ENCODE measurements at places on chromosomes 11 and 22.

- DNase-seq = no peak
Measured at GRCh38 chr11:89125298-89125697, 52.4 kb upstream of the TYR start.

DNA sequence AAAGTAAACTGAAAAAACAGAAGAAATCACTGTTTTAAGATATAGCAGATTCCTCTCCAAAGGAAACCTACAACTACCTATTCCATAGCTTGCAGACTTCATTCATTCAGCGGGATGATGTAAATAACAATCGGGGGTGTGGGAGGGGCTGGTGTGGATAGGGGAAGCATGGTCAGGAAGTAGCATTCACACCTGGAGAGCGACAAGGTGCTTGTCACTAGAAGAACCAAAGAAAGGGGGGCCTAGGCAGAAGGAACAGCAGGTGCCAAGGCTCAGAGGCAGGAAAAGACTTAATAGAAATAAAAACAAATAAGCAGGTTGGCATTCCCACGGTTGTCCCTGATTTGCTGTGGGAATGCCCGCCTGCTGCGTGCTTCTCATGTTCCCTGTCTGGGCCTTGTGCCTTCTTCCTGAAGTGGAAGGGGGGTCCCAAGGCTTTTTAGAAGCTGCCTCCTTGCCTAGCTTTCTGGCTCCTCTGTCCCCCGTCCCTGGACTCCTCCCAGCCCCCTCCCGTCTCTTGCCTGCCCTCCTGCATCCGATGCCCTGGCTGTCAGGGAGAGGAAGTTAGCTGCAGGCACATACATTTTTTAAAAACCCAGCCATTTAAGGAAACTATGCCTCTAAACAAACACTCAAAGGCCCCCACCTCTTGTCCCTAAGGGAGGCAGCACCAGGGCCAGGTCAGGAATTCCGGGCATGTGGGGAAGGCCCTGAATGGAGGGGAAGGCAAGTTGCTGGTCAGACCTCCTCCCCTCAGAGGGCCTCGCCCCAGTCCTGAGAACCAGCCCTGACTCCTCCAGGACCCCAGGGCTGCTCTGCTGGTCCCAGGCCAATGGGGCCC, 54.7 kb upstream of the PRDM11 start:
- no peak for DNase-seq

- DNase-seq = no peak
Measured at GRCh38 chr11:44018127-44018521, 29.7 kb upstream of the ACCSL start.

DNA sequence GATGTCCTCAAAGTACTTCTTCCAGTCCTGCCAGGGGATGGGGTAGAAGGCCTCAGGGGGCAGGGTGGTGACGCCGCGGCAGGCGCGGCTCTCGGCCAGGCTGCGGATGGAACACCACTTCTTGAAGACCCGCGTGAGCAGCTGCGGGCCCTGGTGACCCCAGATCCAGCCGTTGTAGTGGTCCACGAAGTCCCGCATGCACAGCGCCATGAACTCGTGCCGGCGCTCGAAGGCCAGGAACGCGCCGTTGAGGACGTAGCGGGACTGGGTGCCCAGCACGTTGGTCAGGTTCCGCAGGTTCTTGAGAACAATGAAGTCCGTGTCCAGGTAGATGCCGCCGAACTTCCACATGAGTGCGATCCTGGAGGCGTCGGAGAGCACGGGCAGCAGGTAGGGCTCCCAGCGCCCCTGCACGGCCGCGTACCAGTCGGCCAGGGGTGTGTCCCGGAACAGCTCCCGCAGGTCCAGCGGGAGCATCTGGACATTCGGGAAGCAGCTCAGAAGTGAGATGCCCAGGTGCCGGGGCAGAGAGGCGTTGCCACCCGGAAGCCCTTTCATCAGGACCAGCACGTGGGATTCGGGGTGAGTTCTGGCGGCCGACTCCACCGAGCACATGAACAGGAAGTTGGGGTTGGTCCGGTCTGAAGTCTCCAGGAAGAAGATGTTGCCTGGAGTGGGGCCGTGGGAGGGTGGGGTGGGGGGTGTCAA, 27.5 kb downstream of the A4GALT start:
- DNase-seq = no peak

GRCh38 chr11:89405629-89406028, 85.5 kb downstream of the NOX4 start:
- DNase-seq = no peak

- DNase-seq = no peak
Measured at GRCh38 chr11:29005401-29005980, 897.3 kb downstream of the METTL15 start.

GRCh38 chr11:58625826-58626460, 3.5 kb downstream of the CNTF start:
- DNase-seq = no peak

- peak; percentile 83 for DNase-seq
Measured at GRCh38 chr11:125886997-125887372, 483 bp upstream of the HYLS1 start.

All from right kidney (tissue), 9 donors.